ENCODE measurements at places on chromosomes 1 and 21.
A peak's percentile ranks its signal among the peaks of the same experiment; 100 is the strongest.

DNA sequence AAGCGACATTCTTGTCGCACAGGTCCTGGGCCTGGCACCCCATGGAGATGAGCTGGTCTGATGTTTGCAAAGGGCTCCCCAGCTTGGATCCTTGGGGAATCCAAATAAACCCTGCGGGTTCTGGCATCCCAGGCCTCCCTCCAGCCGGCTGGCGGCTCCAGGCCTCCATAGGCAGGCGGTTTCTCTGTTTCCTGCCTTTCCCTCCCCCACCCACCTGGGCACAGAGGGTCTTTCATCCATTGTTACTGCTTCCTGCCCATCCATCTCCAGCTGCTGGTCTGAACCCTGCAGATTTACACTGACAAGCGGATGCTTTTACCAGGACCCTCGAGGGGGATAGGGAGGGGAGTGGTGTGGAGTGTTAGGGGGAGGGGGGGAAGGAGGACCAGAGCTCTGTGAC, 39.1 kb upstream of the ID3 start:
- DNase-seq: no peak

- DNase-seq: no peak
Measured at GRCh38 chr1:101051688-101052638, 26.4 kb upstream of the DPH5 start.

DNA sequence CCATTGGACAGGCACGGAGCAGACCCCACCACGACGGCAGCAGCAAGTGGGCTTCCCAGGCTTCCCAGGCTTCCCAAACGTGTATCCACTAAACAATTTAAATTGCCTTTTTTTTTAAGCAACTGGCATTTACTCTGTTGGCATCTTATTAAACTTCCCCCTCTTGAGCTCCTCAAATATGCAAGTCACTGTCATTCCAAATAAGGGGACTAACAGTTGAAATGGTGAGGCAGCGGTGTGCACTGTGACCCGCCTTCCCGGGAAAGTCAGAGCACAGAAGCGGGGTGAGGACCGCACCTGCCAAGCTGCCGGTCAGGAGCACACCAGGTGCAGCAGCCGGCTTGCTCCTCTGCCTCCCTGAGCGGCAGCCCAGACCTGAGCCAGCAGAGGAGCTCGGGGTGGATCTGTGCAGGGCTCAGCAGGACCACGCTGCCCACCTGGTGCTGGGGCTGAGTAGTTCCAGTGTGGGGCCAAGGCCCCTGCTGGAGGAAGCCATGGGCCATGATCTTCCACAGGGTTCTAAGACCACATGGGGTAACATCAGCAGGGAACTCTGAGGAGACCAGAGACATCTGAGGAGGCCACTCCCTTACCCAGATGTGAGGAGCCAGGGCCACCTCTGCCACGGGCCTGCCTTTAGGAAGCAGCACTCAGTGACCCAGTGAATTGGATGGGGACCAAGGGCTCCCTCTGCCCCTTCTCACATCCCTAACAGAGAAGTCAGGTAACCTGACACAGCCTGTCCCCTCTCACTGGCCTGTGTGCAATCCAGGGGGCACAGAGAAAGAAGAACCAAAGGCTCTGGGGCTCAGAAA, 245.4 kb downstream of the NPHP4 start:
- DNase-seq: no peak

DNA sequence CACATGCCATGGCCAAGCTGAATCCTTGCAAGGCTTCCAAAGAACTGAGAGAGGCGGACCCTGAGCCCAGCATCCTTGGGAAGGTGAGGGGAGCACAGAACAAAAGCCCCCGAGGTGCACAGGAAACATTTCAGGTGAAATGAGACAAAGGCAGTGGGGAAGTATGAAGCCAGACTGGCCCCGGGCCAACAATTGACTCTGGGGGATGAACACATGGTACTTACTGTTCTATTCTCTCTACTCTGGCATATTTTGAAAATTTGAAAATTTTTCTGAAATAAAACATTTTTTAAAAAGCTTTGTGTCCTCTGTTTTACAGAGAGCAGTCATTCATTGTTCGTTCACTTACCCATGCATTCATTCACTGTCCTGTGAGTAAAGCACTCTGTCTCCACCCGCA, 77.7 kb downstream of the GRIK3 start:
- no peak for DNase-seq

DNA sequence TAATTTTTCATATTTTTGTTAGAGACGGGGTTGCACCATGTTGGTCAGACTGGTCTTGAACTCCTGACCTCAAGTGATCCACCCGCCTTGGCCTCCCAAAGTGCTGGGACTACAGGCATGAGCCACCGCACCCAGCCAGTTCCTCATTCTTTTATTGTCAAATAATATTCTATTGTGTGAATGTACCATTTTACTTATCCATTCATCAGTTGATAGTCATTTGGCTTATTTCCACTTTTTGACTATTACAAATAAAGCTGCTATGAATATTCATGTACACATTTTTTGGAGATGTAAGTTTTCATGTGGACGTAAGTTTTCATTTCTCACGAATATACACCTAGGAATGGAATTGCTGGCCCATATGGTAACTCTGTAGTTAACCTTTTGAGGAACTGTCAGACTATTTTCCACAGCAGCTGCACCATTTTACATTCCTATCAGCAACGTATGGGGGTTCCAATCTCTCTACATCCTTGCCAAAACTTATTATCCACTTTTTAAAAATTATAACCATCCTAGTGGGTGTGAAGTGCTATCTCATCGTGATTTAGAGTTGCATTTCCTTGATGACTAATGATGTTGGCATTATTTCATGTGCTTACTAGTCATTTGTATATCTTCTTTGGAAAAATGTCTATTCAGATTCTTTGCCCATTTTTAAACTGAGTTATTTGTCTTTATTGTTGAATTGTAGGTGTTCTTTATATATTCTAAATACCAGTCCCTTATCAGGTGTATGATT, 12.7 kb downstream of the PACC1 start:
- peak; percentile 45 for DNase-seq

- DNase-seq: no peak
Measured at GRCh38 chr21:46500224-46500861, 41.7 kb downstream of the DIP2A start.

- no peak for DNase-seq
Measured at GRCh38 chr1:165942927-165943597, 115.6 kb downstream of the UCK2 start.
